ENCODE measurements at places on chromosomes 16 and 17. TPM values are rescaled to one million over a fixed set of nuclear protein-coding genes. Genes with fewer than 3 reads are reported as not detected.
A peak's percentile ranks its signal among the peaks of the same experiment; 100 is the strongest.

The EPN2 gene
- total RNA-seq = 2.8 TPM

- H3K27ac ChIP-seq = no peak overlapping the region
- peaks cover 4% of the 10 kb centered on the region for H3K4me1 ChIP-seq
- DNase-seq = no peak
- H3K4me3 ChIP-seq = no peak overlapping the region
- H3K27me3 ChIP-seq = peaks cover 66% of the 10 kb centered on the region
These were observed 7.2 kb downstream of the DLX3 start for GRCh38 chr17:49987681-49988441.

GRCh38 chr16:84220851-84221250 is 19.0 kb downstream of the KCNG4 start:
- no peak overlapping the region for H3K4me3 ChIP-seq
- no peak overlapping the region for H3K27ac ChIP-seq
- H3K36me3 ChIP-seq = no peaks in the 10 kb centered on the region
- DNase-seq = no peak
- H3K4me1 ChIP-seq = no peaks in the 10 kb centered on the region
- H3K27me3 ChIP-seq = peaks cover 6% of the 10 kb centered on the region

The TSPOAP1 gene
- total RNA-seq = 45.8 TPM

- H3K36me3 ChIP-seq = no peaks in the 10 kb centered on the region
- H3K27ac ChIP-seq = no peak overlapping the region
- no peak for DNase-seq
- peaks cover 10% of the 10 kb centered on the region for H3K4me1 ChIP-seq
These were observed 66.3 kb upstream of the GSE1 start for GRCh38 chr16:85546585-85547447.

The SDR42E1 gene
- total RNA-seq = 12.0 TPM

- DNase-seq = peak; percentile 54
- H3K27me3 ChIP-seq = no peaks in the 10 kb centered on the region
- H3K27ac ChIP-seq = peak overlapping the region; percentile 21
- no peak overlapping the region for H3K4me3 ChIP-seq
- peaks cover 72% of the 10 kb centered on the region for H3K4me1 ChIP-seq
These were observed 133.6 kb downstream of the SNX11 start for GRCh38 chr17:48241131-48241591.

The RSKR gene
- total RNA-seq = 28.7 TPM

GRCh38 chr17:13851889-13852288 is 217.4 kb upstream of the COX10 start:
- peaks cover 3% of the 10 kb centered on the region for H3K36me3 ChIP-seq
- H3K4me1 ChIP-seq = no peaks in the 10 kb centered on the region
- no peak overlapping the region for H3K4me3 ChIP-seq
- no peak for DNase-seq

The TEKT5 gene
- not detected for total RNA-seq
